ENCODE measurements at places on chromosomes 16 and 17.

DNA sequence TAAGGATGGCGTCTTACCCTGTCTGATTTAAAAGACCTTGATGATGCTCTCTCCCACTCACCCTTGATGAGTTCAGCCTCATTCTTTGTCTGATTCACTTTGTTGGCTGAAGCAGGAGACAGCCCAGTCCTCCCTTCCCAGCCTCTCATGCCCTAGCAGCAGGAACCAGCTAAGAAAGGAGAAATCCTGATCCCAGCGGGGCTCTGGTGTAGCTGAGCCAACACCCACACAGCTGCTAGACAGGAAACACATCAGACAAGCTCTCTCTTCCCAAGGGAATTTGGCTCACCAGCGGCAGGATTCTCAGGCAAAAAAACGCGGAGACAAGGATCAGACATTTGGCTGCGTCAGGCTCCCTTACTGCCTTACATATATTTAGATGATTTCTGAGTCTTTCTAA, 211.5 kb downstream of the CDH11 start:
- peak; percentile 100 for DNase-seq

GRCh38 chr16:59634951-59635350, 900.8 kb upstream of the GOT2 start:
- DNase-seq: peak; percentile 53

DNA sequence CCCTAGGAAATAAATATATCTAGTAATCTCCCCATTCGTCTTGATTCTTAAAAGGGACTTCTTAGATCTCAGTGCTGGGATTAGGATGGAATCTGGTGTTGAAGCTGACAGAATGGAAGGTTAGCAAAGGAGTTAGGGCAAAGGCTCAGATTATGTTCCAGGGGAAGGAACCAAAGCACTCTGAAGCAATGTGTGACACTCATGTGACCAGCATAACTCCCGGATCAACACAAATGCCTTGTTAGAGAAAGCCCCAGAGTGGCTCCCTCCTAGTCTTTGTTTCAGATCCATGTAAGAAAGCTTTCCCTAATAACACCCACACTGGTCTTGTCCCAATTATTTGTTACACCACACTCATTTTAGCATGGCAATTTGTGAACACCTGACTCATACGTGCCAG, 62.6 kb upstream of the ERN1 start:
- DNase-seq: no peak

DNA sequence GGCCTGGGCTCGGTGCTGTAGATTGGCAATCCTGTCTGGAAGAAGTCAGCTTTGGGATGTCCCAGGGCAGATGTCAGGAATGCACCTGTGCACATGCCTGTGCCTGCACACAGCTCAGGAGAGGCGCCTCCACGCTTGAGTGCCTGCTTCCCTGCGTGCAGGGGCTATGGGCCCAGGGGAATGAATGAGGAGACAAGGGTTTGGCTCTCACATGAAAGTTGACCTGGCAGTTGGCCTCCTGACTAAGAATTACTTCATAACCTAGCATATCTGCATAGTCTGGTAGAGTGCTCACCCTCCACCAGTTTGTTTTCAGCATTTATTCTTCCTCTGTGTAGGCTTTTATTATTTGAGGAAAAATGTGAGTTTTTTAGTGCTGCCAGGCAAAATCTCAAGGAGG, 50.0 kb downstream of the PLD6 start:
- DNase-seq: peak; percentile 27

DNA sequence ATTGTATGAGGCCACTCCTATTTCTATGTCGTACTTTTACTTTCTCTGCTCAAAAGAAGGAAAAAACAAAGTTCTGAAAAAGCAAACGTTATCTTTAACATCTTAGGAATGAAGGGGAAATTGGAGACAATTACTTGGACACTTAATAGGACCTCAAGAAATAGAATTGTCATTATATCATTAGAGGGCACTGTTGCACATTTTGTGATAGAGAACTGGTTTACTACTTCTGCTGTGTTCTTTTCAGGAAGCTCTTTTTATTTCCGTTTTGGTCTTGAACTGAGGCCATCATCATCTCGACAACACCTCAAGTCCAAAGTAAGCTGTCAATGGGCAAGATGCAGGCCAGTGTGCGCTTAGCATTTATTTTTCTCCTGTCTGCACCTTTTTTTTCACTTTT, 14.6 kb downstream of the COG4 start:
- no peak for DNase-seq

GRCh38 chr16:88909431-88910210, 43.2 kb upstream of the PABPN1L start:
- no peak for DNase-seq

DNA sequence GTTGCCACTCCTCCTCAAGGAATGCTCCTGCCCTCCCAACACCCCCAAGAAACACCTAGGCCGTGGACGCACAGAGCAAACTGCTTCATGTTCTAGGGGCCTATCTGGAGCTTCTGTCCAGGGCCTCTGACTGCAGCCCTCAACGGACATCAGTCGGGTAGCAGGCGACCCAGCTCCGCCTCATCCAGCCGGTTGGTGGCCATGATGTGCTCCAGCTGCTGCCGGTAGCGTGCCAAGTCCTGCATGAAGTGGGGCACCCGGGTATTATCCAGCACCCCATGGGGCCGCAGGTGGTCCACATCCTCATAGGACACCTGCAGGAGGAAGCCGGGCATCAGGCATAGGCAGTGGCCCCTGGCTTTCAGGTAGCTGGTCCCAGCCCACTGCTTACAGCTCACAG, 6.3 kb downstream of the NOL3 start:
- DNase-seq: no peak

- DNase-seq: no peak
These were observed 62.4 kb upstream of the MTMR4 start for GRCh38 chr17:58576679-58577367.

GRCh38 chr16:56013962-56014552, 138.9 kb upstream of the CES5A start:
- DNase-seq: peak; percentile 41

DNA sequence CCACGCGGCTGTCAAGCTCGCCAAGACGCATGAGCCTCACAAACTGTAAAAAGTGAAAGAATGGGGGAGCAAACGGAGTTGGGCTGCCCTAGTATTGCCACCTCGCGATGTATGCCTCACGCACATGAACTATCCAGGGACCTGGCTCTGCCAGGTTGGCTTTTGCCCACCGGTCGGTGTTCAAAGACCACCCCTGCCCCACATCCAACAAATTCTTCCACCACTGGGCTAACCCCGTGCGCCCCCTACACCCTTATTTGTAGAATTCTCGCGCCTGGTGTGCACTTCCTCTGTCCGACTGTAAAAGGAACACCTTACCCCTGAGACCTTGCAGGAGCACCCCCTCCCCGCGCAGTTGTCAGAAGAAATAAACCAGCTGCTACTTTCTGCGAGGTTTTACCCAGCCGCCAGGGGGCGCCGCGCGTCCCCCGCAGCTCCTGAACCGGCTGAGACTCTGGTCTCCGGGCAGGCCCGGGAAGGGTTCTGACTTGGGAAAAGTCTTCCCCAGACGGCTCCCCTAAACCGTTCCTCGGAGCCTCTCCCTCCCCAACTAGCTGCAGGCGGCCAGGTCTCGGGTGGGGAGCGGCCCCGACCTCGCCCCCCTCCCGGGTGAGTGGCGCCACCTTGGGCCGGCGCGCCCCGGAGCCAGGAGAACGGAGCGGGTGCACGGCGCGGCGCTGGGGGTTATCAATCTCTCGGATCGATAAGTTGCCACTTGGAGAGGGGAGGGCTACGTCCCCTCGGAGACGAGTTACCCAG, 1.7 kb upstream of the ZNF423 start:
- peak; percentile 68 for DNase-seq

DNA sequence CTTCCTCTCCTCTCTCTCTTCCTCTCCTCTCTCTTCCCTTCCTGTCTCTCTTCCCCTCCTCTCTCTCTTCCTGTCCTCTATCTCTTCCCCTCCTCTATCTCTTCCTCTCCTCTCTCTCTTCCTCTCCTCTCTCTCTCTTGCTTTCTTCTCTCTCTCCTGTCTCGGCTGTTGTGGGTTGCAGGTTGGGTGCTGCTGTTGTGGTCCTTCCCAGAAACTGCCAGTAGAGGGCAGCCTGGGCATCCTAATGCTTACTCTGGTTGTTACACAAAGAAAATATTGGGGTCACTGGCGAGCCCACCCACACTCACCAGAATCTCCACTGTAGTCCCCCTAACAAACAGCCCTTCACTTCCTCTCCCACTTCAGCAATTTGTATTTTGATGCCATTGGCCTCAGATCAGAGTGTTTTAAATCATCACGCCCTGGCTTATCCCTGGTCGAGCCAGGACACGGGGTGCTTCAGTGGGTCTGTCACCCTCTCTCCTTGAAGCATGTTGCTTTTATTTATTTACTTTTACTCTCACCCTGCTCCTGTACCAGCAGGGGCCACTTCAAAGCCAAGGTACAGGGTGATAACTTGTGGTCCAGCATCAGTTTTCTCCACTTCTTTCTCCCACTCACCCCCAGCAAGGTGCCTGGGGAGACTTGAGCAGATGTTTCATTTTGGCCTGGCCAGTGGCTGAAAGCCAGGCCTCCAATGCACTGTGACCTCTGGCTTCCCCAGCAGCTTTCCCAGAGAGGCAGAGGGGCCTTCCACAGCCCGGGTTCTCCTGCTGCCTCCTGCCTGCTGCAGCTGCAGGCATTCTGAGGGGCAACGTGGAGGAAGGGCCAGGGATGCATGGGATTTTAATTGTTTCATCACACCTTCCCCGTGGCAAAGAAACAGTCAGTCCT, 4.7 kb upstream of the MMP15 start:
- DNase-seq: peak; percentile 28

DNA sequence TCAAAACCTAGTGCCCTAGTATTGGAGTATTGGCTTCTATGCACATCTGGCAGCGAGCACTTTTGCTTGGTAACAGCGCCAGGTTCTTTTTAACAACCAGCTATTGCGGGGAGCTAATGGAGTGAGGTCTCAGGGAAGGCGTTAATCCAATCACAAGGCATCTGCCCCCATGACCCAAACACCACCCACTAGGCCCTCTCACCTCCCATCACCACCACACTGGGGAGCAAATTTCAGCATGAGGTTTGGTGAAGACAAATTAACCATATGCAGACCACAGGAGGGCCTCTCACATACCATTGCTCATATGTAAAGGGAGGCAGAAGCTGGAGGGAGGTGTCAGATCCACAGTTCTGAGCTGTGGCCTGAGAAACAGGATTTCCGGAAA, 893 bp upstream of the ODF4 start:
- peak; percentile 37 for DNase-seq

DNA sequence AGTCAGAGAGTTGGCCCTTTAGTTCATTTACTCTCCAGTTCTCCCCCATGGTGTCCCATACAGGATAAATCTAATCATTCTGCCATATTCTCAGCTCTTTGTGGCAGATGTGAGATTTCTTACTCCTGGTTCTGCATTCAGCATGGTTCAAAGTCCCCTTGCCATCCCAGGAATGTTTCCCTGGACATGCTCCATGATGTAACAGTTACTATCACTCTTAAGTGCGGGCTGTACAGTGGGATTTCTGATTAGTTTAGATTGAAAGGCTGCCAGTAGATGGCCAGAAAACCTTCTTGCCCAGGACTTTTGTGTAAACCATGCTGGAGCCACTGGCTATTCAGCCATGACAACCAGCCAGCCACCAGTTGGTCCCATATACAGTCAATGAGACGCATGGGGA, 10.4 kb downstream of the KRT37 start:
- no peak for DNase-seq

DNA sequence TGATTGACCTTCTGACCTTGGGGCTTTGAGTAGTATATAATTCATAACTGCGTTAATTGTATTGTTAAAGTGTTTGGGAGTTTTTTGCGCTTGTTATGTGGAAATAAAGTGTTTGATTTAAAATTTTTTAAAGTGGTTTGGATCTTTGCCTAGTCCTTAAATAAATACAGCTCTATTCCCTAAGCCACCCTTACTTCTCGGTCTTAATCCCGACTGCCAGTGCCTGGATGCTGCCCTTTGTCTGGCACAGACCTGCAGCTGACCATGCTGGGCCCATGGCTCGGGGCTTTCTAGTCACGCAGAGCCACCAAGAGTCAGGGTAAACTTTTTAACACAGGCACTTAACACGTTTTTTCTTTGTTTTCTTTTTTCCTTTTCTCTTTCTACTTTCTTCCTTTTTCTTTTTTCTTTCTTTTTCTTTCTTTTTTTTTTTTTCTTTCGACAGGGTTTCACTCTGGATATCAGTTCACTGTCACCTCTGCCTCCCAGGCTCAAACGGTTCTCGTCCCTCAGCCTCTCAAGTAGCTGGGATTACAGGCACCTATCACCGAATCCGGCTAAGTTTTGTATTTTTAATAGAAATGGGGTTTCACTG, 19.6 kb upstream of the SLC5A11 start:
- DNase-seq: no peak

GRCh38 chr17:290626-291025, 62.0 kb downstream of the RPH3AL start:
- DNase-seq: no peak

- DNase-seq: no peak
These were observed 5.9 kb downstream of the CPNE2 start for GRCh38 chr16:57098188-57098841.

GRCh38 chr16:28303132-28303531, 10.8 kb downstream of the SBK1 start:
- DNase-seq: no peak

DNA sequence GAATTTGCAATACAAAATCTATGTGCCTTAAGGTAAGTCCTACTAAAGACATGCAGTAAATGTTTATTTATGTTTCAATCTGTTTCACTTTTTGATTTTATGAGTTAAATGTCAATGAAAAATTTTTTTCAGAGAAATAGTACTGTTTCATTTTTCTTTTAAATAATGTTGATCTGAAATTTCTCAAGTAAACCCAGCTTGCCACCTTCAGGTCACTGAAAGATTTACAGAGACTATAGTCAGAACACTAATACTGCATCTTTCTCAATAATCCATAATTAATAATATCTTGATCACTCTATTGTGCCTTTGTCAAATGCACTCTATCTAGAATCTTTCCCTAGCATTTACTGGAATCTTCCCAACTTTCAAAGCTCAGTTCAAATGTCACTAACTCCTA, 6.5 kb upstream of the DHX40 start:
- peak; percentile 8 for DNase-seq

DNA sequence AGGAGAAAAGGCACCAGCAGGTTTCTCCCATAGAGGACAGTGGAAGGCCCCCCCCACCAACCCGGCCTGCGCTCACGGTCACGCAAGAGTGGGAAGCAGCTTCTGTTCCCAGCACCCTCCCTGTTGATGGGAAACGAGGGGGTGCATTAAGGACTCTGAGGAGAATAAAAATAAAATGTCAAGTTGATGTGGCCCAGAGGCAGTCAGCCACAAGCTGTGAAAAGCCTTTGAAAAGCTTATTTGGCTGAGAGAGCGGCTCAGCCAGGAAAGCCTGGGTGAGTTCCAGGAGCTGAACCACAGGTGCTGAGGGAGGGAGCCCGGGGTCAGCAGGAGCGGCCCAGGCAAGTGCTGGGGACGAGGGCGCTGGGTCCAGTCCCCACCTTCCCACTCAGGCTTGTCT, 26.9 kb upstream of the SPATA32 start:
- no peak for DNase-seq

- DNase-seq: no peak
These were observed 211.9 kb downstream of the PRKCA start for GRCh38 chr17:66514227-66514806.

- DNase-seq: peak; percentile 19
These were observed 47.9 kb downstream of the STH start for GRCh38 chr17:46046957-46047356.
